ENCODE measurements at places on chromosomes 6 and 20. TPM values are rescaled to one million over a fixed set of nuclear protein-coding genes. Genes with fewer than 3 reads are reported as not detected.

DNA sequence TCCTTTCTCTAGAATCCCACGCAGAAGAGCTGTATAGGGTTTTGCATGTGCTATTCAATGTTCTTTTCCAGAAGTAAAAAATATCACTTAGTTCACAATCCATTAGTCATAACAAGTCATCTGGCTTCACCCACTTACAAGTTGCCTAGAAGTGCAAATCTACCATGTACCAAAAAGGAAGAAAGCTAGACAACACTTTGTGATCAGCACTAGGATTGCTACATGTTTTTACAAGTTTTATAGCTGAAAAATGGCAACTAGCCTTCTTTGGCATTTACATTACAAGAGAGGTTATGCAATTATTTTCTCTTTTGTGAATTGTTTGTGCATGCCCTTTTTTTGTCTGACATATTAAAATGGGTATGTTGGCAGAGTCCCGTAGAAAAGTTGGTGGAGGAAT, 85.6 kb upstream of the PTPRK start:
- DNase-seq = no peak

GRCh38 chr20:59662856-59663512, 58.6 kb downstream of the PHACTR3 start:
- DNase-seq = no peak

DNA sequence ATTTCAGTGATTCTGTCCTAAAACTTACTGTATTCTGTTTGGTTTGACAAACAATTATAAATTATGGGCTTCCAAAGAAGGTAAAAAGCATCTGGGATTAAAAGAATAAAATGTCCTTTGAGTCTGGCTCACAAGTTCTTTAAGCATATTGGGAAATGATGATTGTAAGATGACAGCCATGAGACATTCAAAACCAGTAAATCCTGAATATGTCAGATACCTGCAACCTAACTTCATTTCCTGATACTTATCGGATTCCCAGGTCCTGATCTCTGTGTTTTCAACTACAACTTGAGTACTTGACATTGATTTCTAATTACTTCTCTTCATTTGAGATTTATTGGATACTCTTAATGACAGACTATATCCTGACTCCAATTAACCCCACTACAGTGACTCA, 446.6 kb downstream of the GRIK2 start:
- DNase-seq = no peak

Gene SLC39A7
- 121 TPM for total RNA-seq

DNA sequence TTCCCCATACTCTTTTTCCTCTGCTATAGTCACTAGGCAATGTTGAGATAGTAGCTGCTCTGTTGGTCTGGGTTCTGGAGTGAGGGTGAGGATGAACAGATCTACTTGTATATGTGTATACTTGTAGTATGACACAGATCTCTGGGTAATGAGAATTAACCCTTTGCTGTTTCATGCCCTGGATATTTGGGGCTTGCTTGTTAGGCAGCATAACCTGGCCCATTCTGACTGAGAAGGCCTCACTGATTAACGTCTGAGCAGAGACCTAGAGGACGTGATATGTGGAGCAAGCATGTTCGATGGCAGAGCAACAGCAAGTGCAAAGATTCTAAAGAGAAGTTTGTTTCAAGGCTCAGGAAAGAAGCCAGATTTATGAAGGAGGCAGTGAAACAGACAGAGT, 94.4 kb downstream of the TRMT6 start:
- no peak for DNase-seq

DNA sequence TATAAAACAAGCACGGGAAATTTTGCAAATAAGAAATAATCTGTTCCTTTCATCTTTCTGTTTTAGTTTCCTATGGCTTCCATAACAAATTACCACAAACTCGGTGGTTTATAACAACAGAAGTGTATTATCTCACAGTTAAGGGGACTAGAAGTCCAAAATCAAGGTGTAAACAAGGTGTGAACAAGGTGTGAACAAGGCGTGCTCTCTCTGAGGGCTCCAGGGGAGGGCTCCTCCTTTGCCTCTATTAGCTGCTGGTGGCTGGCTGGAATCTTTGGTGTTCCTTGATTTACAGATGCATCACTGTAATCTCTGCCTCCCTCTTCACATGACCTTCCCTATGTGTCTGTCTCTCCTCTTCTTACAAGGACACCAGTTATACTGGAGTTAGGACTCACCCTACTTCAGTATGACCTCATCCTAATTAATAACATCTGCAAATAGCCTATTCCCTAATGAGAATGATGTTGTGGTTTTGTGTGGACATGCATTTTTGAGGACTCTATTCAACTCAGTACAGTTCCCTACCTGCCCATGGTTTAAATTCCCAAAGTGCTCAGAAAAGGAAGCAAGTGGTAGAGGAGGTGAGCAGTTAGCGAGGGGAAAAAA, 17.5 kb upstream of the BMP5 start:
- no peak for DNase-seq

Gene STMND1
- not detected for total RNA-seq

- DNase-seq = no peak
Measured at GRCh38 chr20:50673466-50674137, 17.7 kb downstream of the RIPOR3 start.

DNA sequence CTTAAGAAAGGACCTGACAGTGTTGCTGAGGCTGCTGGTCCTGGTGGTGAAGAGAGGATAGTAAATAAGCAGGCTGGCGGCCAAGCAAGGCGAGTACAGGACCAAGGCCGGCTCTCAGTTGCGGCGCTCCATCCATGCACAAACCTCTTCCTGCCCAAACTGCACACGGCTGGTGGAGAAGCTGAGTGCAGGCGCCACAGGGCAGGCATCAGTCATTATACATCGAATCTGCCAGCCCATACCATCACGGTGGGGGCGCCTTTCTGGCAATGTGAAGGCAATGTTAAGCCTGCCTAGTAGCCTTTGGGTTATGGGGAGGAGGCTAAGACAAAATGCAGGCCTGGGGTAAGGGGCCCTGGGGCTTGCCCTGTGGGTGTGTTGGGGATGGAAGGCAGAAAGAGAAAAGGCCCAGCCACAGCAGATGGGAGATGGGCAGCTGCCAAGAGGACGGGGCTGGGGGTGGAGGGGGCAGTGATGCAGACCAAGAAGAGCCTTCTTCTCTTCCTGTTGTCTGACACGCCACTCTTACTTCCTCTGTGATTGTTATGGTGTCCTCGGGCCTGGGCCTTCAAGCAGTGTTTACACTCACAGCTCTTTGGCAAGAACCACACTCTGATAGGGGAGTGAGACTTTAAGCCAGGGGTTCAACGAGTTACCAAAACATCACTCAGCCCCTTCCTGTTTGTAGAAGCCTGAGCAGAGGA, 20.3 kb upstream of the KCNK16 start:
- DNase-seq = no peak

Gene APCDD1L
- total RNA-seq = 0.27 TPM

Gene MMP24
- total RNA-seq = 0.23 TPM

- no peak for DNase-seq
Measured at GRCh38 chr6:4788482-4788881, 12.3 kb downstream of the CDYL start.

Gene DPPA5
- not detected for total RNA-seq

- DNase-seq = no peak
Measured at GRCh38 chr6:142412658-142413057, 110.9 kb downstream of the ADGRG6 start.

Gene TOMM6
- total RNA-seq = 246 TPM

DNA sequence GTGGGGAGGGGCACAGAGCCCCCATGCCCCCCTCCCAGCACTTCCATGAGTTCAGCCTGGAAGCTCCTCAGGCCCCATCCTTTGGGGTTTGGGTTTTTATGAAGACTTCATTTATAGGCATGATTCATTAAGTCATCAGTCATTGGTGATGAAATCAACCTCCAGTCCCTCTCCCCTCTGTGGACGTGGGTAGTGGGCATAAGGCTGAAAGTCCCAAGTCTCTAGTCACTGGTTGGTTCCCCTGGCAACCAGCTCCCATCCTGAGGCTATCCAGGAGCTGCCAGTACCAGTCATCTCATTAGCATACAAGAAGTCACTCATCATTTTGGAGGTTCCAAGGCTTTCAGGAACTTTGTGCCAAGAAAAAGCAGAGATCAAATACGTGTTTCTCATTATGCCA, 9.2 kb downstream of the TGM3 start:
- no peak for DNase-seq

GRCh38 chr20:42483730-42484303, 705.9 kb downstream of the PTPRT start:
- DNase-seq = peak; percentile 37

Gene PRR18
- total RNA-seq = not detected

Gene NHLRC1
- total RNA-seq = 0.31 TPM

Gene TINAG
- total RNA-seq = not detected

Gene IL20RA
- total RNA-seq = not detected

Measured in HT1080 (cell line).